Stimulated activated CD8-positive, alpha-beta memory T cell treated with anti-CD3 and anti-CD28 coated beads, Interleukin-2, amount 100 ng/mL, for 1 hour (primary cell): ENCODE measurements at places on chromosomes 1 and 21.

- DNase-seq = no peak
Observed at GRCh38 chr1:21938732-21939538, 1.8 kb upstream of the HSPG2 start.

GRCh38 chr1:26537951-26538352 lies 8.4 kb downstream of the RPS6KA1 start:
- DNase-seq = no peak

DNA sequence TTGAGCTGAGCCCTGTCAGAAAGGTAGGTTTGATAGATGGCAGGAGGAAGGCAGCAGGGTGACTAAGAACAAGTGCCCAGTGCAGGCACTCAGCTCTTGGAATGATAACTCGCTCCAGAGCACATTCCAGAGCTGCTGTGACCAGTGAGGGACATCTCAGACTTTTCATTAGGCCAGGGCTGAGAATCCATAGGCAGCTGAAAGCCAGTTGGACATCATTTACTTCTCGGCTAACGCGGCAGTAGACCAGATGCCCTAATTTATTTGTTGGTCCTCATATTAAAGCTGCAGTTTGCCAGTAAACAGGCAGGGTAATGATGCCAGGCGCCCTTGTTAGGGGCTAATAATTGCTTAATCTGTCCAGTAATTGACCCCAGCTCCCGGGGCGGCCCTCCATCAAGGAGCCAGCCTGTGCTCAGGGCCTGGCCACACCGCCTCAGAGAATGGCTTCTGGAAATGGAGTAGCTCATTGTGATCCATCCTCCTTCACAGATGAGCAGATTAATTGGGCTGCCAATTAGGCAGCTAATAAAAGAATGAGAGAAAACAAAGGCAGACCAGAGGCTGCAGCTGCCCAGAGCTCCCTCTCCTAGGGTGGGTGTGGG lies 122.0 kb downstream of the BEND5 start:
- no peak for DNase-seq

- no peak for DNase-seq
Observed at GRCh38 chr1:9481048-9481447, 58.2 kb upstream of the SLC25A33 start.

GRCh38 chr1:72997624-72998023 lies 715.3 kb upstream of the NEGR1 start:
- no peak for DNase-seq
